ENCODE measurements at places on chromosomes 16 and 17.

- DNase-seq = no peak
Measured at GRCh38 chr17:63754046-63754445, 12.4 kb upstream of the STRADA start.

GRCh38 chr16:17067882-17068281, 402.9 kb downstream of the XYLT1 start:
- DNase-seq = no peak

- DNase-seq = no peak
Measured at GRCh38 chr16:74743668-74744299, 30.8 kb downstream of the FA2H start.

DNA sequence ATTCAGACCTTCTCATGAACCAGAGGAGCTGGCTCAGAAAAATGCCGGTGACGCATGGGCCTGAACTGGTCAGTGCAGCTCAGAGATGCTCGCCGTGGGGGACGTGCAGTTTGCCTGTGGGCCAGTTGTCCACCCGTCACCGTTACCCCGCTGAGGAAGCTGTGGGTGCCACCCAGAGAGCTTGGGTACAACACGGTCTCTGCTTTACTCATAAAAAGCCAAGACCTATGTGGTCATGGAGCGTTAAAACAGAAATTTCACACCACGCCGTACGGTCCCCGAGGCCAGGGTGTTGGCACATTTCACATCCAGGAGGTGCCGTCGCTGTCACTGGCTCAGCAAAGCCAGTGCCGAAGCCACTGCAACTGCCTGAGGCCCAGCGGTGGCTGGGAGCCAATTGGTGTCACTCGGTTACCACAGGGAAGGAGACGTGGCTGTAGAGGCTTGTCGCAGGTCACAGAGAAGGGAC, 120.9 kb downstream of the METRNL start:
- DNase-seq = peak; percentile 4

GRCh38 chr17:10197362-10197720, 1.1 kb downstream of the GAS7 start:
- no peak for DNase-seq

DNA sequence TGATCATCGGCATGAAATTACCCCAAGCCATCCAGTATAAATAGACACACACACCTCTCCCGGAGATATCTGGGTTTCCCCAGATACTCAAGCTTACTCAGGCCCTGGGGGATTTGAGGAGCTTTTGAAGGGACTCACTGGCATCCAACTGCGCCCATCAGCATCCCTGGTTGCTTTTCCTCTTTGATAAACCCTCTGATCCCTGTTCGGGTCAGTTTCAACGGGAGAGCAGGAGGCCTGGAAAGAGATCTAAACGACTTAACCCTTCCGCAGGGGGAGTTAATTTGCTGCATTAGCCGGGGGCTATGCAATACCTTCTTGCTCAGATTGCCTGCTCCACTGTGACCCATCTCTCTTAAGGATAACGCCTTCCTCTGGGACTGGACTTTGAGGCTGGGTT, 76.6 kb downstream of the MAF start:
- no peak for DNase-seq

DNA sequence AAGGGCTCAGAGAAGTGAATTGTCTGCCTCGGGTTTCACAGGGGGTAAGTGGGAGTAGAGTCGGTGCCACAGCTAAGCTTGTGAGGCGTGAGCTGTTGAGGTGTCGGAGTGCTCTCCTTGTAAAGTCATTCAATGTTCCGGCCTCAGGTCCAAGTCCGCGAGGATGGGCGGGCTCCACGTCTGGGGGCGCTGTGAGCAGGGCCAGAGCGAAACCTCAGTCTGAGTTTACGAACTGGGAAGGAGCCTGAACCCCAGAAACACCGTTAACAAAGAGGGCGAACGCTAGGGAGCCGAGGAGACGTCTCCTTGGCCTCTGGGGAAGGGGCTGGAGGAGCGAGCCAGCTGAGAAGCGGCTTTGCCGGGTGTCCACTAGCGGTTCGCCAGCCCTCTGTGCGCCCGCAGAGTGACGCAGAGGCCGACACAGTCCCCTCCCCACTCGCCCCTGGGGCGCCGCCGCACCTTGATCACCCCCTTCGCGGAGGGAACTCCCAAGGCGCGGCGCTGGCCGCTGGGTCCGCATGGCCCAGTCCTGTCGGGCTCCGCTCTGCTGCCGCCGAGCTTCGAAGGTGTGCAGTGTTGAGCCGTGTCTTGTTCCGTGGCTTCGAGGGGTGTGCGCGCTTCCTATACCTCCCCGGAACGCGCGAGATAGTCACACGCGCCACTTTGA, 4.9 kb downstream of the IRX3 start:
- peak; percentile 15 for DNase-seq

GRCh38 chr16:52209227-52209626, 337.7 kb downstream of the TOX3 start:
- DNase-seq = no peak

DNA sequence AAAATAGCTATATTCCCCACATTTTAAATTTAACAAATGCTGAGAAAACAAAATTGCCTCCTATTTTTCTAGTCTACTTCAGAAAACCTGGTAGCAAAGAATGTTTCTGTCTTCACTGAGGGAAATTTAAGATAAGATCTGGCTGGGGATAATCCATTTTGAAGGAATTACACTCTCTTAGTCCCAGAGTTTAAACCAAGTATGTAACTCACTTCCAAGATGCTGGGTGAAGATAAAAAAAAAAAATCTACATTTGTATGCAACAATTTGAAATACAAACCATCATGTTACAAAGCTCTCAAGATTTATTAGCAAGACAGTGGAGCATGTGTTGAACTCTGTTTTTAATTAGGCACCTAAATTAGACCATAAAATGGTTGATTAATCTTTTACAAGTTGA, 5.7 kb downstream of the HS3ST3B1 start:
- DNase-seq = no peak

- no peak for DNase-seq
Measured at GRCh38 chr16:19527161-19527560, 3.4 kb downstream of the CCP110 start.

GRCh38 chr17:32558997-32559650, 72.3 kb downstream of the CDK5R1 start:
- no peak for DNase-seq

- DNase-seq = no peak
Measured at GRCh38 chr16:12265108-12265507, 288.6 kb downstream of the SNX29 start.

- peak; percentile 99 for DNase-seq
Measured at GRCh38 chr17:42677921-42678781, 1.4 kb upstream of the PLEKHH3 start.

GRCh38 chr17:57033296-57033695, 51.8 kb upstream of the AKAP1 start:
- no peak for DNase-seq

- DNase-seq = no peak
Measured at GRCh38 chr16:88058817-88059216, 107.6 kb downstream of the BANP start.

- no peak for DNase-seq
Measured at GRCh38 chr16:61887903-61888302, 148.3 kb downstream of the CDH8 start.

DNA sequence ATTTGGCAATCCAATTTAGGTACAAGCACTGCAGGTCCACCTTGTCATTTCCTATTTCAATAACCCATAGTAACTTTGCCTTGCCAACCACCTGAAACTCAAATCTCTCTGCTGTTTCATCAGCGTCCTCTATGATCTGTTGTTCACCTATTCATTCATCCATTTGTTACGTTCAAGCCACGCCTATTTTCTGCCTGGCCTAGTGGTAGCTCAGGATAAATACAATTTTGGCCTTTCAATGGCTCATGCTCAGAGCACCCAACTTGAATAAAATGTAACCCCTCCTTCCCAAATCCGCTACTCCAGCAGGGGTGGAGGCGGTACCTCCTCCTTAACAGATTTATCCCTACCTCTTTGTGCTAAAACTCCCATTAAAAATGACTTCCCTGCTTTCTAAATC, 3.6 kb upstream of the FBXO47 start:
- DNase-seq = no peak

DNA sequence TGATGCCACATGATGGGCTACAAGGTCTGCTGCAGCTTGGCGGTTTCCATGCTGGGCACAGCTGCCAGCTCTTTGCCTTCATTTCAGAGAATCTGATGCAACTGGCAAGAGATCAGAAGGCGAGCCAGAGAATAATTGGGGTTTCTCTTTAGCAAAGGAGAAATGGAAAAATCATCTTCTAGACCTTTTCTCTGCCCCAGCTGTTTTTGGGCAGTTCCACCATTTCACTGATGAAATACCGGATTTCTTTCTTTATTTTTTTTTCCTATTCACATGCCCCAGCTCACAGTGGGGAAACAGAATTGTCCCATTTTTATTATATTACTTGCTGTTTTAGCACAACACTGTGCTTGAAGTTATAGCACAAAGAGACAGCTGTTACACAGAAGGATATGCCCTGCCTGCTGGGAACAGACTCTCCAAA, 439.3 kb upstream of the GOT2 start:
- no peak for DNase-seq
